ENCODE measurements at places on chromosomes 4 and X.

- DNase-seq: no peak
Measured at GRCh38 chr4:147943159-147943638, 211.3 kb downstream of the ARHGAP10 start.

- DNase-seq: no peak
Measured at GRCh38 chr4:142406499-142406835, 439.6 kb downstream of the INPP4B start.

GRCh38 chrX:65598559-65599147 is 64.1 kb upstream of the LAS1L start:
- DNase-seq: no peak

GRCh38 chr4:25000639-25001038 is 30.1 kb downstream of the LGI2 start:
- no peak for DNase-seq

DNA sequence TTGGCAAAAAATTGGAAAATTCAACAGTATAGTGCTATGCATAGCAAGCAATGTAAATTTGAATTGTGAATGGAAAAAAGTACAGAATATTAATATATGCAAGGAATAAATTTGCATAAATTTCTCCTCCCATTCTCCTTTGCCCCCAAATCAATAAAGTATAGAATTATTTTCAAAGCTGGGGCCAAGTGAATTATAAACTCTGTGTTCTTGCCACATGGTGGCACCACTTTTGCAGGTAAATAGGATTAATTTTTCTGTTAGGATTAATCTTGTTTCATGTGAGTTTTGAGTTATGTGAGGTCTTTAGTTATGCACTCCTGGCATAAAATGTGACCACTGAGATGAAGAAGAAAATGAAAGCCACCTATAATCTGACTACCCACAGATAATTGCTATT is 19.9 kb downstream of the COPS4 start:
- DNase-seq: no peak

- peak; percentile 48 for DNase-seq
Measured at GRCh38 chrX:1336331-1336943, at the start of gene IL3RA. Gene IL3RA (plus strand): TSS chrX:1336785. CDS start chrX:1341766, 4,981 bp downstream.

DNA sequence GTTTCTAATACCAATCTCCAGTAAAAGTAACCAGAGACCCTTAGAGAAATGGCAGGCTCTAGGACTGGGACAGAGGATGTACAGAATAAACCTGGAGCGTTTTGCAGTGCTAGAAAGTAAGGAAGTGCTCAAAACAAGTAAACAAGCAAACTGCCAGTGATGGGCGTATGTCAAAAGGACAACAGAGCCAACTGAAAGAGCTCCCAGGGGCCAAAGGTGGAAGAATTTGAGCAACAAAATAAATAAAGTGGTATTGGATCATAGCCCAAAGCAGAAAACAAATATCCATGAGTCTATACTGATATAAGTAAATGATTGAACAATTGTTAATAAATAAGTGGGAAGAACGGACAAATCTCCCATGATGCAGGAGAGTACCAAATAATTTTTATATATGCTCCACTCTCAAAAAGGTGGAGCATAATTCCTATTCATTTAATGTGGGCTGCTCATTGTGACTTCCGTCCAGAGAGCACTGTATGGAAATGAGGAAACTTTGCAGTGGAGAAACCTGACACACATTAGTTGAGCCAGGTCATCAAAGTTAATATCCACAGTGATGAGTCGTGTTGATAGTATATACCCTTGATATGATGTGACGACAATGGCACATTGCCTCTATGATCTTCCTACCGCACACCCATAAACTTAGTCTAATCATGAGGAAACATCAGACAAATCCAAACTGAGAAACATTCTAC is 17.8 kb upstream of the SEPTIN11 start:
- no peak for DNase-seq

- DNase-seq: no peak
Measured at GRCh38 chrX:119817130-119817690, 25.8 kb upstream of the RPL39 start.

DNA sequence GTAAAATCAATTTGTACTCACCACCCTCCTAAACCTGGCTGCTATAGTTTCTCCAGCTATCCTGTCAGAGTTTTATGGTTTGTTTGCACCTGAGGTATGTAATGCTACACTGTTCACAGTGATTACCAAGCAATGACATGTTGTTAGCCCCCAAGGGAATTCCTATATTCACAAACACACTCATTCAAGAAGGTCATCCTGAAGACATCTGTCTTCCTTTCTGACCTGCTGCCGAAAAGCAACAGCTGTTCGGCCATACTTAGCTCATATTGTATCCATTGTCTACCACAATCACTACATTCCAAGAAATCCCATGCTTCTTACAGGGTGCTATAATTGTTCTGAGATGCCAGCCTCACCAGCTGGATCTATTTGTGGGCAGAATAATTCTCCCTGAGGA is 160.1 kb upstream of the GYPA start:
- no peak for DNase-seq

- DNase-seq: no peak
Measured at GRCh38 chrX:108734426-108734825, 1.9 kb downstream of the IRS4 start.

DNA sequence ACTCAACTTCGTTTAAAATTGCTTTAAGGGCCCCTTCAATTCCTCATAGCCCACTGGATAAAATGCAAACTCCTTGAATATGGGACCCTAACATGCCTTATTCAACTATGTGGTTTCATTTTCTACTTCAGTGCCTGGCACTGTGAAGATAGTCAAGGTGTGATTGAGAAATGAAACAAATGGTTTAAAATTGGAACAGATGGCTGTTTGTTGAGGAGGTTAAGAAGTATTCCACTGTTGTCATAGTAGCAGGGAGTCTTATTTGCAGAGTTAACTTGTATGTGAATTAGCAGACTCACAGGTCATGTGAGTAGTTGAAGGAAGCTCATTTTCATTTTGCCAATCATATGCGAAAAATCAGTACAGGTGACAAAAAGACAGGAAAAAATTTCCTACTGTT is 593.3 kb downstream of the KCTD8 start:
- no peak for DNase-seq

- no peak for DNase-seq
Measured at GRCh38 chrX:100070334-100070849, 339.7 kb downstream of the PCDH19 start.

DNA sequence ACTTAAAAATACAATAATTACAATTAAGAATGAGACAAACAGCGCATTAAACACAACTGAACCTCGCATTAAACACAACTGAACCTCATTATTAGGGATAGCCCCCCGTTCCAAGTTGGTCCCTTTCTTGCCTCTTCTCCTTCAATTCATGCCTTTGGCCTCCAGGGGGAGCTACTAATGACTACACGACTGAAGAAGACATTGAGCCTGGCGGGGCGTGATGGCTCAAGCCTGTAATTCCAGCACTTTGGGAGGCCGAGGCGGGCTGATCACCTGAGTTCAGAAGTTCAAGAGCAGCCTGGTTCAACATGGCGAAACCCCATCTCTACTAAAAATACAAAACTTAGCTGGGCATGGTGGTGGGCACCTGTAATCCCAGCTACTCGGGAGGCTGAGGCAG is 56.4 kb upstream of the NWD2 start:
- no peak for DNase-seq

GRCh38 chrX:85836868-85837267 is 210.5 kb downstream of the CHM start:
- DNase-seq: no peak

- no peak for DNase-seq
Measured at GRCh38 chr4:41455206-41455605, 82.8 kb upstream of the LIMCH1 start.

- no peak for DNase-seq
Measured at GRCh38 chrX:37717708-37718107, 32.1 kb downstream of the XK start.

DNA sequence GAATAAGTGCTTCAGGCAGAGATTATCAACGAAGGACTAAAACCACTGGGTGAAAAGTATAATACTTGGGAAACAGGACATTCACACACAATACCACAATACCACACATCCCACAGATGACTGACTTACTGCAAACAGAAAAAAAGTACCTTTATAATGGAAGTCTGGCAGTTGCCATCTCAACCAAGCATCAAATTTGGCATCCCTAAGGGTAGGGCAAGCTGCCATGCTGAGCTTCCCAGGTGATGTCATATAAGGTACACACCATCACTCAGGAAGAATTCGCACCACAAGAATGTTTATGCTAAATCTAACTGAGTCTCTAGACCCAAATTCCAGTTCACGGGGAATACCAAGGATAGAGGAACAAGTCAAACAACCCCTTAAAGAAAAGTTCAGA is 9.1 kb downstream of the QDPR start:
- DNase-seq: no peak

- no peak for DNase-seq
Measured at GRCh38 chr4:23857367-23857959, 32.4 kb downstream of the PPARGC1A start.

DNA sequence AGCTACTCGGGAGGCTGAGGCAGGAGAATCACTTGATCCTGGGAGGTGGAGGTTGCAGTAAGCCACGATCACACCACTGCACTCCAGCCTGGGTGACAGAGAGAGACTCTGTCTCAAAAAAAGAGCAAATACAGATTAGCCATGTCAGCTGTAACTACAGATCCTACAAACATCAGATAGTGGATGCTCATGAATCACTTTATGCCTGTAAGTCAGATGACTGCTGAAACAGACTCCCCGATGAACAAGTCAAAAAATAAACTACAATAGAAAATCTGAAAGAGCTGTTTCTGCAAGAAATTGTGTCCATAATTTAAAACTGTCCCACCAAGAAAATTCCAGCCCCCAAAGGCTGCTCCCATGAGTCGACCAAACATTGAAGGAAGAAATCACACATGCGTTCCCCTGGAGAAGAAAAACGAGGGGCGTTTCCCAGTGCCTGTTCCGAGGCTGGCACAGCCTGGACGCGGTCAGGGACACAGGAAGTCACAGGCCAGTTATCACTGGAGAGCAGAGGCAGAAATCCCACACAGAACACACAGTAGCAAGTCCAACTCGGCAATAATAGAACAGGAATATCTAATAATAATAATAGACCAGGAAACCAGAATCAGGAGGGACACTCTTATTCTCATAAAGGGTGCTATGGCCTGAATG is 30.0 kb upstream of the GTPBP6 start:
- no peak for DNase-seq

DNA sequence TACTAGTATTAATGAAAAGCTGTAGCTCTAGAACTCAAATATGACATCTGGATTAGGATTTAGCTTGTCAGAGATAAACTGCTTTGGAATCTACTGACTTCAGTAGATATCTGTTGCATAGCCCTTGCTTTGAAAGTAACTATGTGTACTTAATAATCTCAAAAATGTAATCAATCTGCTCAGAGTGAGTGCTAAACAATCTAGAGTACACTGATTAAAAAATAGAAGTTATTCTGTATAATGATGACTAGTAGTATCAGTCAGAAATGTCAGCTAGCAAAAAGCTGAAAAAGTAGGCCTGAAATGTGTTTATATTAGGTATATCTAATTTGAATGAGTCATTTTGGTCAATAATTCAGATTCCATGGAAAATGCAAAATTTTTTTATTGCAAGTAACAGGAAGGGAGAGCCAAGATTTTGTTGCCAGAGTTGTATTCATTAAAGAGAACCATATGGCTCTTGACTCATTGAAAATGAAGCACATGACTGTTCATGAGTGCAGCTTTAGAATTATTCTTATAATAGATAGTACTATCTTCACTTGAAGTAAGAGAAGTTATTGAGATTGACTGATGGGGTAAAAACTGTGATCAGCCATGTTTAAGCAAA is 20.0 kb downstream of the CLCN3 start:
- DNase-seq: no peak

DNA sequence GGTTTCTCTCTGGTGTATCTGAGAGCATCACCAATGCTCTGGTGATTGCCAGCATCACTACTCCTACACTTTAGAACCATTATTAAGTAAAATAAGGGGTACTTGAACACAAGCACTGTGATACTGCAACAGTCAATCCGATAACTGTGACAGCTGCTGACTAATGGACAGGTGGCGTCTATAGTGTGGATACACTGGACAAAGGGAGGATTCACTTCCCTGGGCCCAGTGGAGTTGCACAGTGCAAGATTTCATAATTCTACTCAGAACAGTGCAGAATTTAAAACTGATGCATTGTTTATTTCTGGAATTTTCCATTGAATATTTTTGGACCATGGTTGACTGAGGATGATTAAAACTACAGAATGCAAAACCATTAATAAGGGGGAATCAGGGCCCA is 97.8 kb downstream of the SHROOM3 start:
- no peak for DNase-seq

DNA sequence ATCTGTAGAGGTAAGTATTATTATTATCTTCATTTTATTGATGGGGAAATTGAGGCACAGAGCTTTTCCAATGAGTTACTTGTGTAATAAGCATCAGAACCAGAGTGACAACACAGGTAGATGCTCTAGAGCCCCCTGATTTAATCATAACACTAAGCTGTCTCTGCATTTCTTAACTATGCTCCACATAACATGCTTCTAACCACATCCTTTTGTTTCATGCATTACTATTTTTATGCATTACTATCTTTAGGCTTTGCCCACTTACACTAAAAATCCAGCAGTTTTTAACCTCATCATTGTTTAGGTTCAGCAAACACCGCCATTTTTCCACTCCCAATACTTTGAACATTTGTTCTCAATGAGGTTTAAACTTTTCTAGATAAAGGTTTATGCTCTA is 1900.8 kb upstream of the PCDH10 start:
- DNase-seq: no peak

DNA sequence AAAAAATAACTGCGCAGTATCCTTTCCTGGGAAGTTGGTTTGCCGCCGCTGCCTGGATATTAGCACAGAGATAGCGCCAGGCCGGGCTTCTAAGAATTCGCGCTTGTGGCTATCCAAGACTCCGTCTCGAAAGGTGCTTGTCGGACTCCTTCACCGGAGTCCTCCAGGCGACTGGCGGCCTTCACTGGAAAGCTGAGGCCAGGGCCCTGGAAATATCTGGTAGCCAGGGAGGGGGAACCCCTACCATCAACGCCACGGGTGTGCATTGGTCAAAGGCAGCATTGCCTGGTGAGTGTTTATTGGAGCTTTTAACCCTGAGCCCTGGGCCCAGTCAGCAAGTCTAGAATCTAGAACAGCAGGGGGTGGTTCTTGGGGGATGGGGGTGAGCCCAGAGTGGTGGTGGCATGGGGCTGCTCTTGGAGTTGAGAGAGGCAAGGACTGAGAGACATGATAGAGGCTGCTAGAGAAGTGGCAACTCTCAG is 577 bp upstream of the PIM2 start:
- no peak for DNase-seq

GRCh38 chr4:26069218-26069617 is 155.2 kb downstream of the SMIM20 start:
- no peak for DNase-seq

DNA sequence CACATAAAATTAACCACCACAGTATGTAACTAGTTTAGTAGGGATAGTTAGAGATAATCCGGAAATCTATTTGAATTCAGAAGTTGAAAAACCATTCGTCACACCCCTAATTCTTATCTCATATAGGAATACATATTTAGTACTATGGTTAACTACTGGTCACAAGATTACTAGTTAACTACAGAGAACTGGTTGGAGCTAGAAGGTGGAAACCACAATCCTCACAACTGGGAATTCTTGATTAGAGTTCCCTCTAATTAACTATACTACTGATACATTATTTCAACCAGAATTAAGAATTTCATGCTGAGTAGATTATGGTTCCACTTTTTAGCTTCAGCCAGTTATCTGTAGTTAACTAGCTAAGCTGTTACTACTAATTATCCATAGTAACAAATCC is 39.9 kb upstream of the NKAP start:
- no peak for DNase-seq

All from activated T-helper 2 cell treated with anti-CD3 and anti-CD28 coated beads, Interferon-gamma antibody, Interleukin-2, Interleukin-4, amounts not matched to agents 10 μg/mL and 5 μg/mL and 100 μg/mL, durations not matched to agents 14 hours and 24 hours and 36 hours (primary cell).